ENCODE measurements at places on chromosomes 4 and X. TPM values are rescaled to one million over a fixed set of nuclear protein-coding genes. Genes with fewer than 3 reads are reported as not detected.

GRCh38 chr4:15400981-15401671, 26.7 kb upstream of the C1QTNF7 start:
- DNase-seq = peak; percentile 93

Gene SLIT2
- 48.9 TPM for total RNA-seq

DNA sequence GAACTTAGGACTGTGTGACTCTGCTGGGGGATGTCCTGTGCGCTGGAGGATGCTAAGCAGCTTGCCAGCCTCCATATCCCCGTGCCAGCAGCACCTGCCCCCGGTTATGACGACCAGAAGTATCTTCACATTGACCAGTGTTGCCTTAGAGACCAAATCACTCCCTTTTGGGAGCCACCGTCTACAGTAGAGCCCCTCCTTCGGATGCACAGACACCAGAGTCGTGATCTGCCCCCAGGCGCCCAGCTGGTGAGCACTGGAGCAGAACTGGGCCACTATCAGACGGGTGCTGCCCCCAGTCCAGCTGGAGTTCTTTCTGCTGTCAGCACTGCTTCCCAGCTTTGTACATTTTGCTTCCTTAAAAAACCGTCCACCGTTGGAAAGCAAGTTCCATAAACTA, 30.0 kb upstream of the TADA2B start:
- DNase-seq = no peak

DNA sequence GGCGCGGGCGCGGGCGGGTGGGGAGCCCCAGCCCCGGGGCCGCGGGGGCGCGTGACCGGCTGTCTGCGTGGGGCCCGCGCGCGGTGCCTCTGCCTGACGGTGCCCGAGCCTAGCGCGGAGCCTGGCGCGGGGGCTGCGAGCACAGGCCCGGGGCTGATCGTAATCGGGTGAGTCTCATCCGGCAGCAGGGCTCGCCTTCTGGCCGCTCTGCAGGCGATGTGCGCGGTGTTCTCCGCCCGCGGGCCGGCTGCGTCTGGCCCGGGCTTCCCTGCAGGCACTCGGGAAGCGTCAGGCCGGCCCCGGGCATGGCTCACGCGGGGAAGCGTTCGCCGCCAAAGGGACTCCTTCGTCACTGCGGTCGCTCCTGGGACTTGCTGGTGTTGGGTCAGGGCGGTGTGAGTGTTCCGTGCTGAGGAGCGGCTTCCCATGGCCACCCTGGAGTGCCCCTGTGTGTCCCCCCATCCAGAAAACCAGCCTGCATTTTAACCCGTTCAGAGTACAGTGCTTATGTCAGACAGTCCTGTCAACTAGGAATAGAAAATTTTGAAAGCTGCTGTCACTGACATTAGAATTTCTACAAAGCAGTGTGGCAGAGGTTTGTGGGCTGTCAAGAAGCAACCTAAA, 40.6 kb downstream of the FAM149A start:
- DNase-seq = peak; percentile 75

DNA sequence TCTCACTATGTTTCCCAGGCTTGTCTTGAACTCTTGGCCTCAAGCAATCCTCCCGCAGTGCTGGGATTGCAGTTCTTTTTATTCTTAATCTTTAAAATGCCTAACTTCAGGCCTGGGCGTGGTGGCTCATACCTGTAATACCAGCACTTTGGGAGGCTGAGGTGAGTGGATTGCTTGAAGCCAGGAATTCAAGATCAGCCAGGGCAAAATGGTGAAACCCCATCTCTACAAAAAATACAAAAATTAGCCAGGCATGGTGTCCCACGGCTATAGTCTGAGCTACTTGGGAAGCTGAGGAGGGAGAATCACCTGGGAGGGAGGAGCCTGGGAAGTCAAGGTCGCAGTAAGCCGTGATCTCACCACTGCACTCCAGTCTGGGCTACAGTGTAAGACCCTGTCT, 45.9 kb downstream of the PLS3 start:
- DNase-seq = no peak

- DNase-seq = no peak
These were observed 1.1 kb downstream of the POLA1 start for GRCh38 chrX:24694825-24695224.
